ENCODE measurements at places on chromosomes 1 and 21. TPM values are rescaled to one million over a fixed set of nuclear protein-coding genes. Genes with fewer than 3 reads are reported as not detected.

- no peak for DNase-seq
Measured at GRCh38 chr1:10716840-10717239, 79.6 kb downstream of the CASZ1 start.

- peak; percentile 80 for DNase-seq
Measured at GRCh38 chr1:152048416-152049009, 11.7 kb upstream of the S100A11 start.

DNA sequence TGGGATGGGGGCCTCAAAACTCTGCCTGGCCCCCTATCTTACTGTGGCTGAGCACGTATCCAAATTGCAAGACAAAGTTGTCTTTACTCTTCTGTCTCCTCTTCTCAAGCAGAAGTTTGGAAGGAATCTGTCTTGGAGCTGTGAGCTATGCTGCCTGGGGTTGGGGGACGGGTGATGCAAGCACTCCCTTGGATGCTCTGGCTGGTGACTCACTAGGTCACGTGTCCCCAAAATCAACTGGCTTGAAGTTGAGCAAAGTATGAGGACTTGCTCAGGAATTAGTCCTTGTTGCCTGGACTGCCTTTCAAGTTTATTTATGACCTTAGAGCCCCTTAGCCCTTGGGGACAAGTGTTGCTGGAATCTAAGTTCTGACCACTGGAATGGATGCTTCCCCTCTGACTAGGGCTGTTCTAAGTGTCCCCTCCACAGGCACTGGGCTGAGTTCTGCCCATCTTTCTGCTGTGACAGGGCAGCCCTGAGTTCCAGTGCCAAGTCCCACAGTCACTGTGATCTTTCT, 269.5 kb downstream of the HHAT start:
- DNase-seq = no peak

DNA sequence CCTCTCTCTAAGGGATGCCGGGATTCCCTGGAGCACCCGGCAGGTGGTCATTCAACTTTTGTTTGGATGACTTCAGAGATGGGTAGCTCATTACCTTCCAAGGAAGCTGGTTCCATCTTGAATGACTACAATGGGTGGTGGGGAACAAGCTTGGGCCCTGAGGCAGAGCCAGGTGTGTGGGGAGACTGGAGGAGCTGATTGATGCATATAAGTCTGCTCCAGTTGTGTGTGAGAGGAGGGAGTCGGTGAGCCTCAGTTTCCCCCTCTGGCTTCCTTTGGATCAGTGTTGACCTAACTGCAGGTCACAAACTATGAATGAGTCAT, 133.8 kb upstream of the ZBTB40 start:
- DNase-seq = no peak

GRCh38 chr1:246613096-246613758, 47.0 kb downstream of the CNST start:
- no peak for DNase-seq

GRCh38 chr1:66684353-66684752, 67.9 kb upstream of the DYNLT5 start:
- DNase-seq = no peak

Gene FTCD
- 0.18 TPM for total RNA-seq
